CD14-positive monocyte (primary cell): ENCODE measurements at places on chromosomes 2 and 18. TPM values are rescaled to one million over a fixed set of nuclear protein-coding genes. Genes with fewer than 3 reads are reported as not detected.

Gene ABCG5
- polyA plus RNA-seq = not detected

Gene ANO7
- 0.03 and 0.09 TPM in 2 replicates for polyA plus RNA-seq

Gene CD226
- polyA plus RNA-seq = 0.23 and 0.65 TPM in 2 replicates

Gene UGT1A8
- polyA plus RNA-seq = not detected

Gene STPG4
- 0.24 TPM for polyA plus RNA-seq

Gene ALPI
- polyA plus RNA-seq = not detected

Gene FER1L5
- not detected for polyA plus RNA-seq

Gene DLGAP1
- polyA plus RNA-seq = 0.42 TPM

Gene RNF125
- polyA plus RNA-seq = 29.2 TPM

Gene LDLRAD4
- polyA plus RNA-seq = 13.8 TPM

Gene CFAP210
- polyA plus RNA-seq = not detected in 2 replicates

DNA sequence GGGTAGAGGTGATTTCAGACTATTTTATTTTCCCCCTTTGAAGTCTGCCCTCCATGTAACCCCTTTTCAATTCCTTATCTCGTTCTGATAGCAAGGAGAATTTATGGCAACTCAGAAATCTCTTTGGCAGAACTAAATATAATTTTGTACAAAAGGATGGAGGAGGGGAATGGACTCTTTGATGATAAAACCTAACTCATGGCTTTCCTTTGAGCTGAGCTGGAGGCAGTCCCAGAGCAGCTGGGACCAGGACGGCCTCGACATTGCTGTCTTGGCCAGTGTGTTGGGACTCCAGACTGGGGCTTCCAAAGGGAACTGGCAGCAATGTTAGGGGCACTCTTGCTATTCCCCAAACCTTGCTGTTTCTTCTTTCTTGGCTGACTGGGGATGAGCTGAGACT is 47.7 kb downstream of the PAX8 start:
- DNase-seq = no peak

DNA sequence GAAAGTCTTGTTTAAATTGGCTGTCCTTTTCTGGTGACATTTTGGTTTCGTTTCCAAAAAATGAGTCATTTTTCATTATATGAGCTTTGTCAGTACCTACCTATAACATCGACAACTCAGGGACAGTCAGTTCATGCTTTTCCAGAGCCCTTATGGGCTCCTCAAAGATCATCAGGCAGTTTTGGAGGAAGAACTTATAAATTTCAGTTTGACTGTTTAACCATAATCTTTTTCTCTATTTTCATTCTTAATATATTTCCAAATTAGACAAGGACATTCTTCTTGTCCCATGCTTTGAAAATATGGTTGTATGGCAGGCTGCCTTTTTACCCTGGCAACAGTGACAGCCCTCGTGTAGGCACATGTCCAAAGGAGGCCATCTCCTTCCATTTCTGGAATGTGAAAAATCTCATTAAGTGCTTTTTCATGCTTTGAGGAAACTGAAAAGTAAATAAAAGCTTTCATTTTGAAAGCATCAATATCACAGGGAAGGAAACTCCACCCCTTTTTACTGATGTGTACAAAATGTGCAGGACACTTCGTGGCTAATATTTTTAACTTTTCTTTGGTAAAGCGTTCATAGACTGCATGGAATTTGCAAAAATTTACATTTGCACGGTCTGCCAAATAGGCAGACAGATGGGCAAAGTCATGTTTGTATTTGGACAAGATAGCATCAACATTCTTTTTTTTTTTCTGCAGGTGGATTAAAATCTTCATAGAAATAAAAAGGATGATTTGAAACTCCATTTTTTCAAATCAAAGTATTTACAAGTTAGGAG is 7.2 kb upstream of the PROC start:
- peak; percentile 65 for DNase-seq

DNA sequence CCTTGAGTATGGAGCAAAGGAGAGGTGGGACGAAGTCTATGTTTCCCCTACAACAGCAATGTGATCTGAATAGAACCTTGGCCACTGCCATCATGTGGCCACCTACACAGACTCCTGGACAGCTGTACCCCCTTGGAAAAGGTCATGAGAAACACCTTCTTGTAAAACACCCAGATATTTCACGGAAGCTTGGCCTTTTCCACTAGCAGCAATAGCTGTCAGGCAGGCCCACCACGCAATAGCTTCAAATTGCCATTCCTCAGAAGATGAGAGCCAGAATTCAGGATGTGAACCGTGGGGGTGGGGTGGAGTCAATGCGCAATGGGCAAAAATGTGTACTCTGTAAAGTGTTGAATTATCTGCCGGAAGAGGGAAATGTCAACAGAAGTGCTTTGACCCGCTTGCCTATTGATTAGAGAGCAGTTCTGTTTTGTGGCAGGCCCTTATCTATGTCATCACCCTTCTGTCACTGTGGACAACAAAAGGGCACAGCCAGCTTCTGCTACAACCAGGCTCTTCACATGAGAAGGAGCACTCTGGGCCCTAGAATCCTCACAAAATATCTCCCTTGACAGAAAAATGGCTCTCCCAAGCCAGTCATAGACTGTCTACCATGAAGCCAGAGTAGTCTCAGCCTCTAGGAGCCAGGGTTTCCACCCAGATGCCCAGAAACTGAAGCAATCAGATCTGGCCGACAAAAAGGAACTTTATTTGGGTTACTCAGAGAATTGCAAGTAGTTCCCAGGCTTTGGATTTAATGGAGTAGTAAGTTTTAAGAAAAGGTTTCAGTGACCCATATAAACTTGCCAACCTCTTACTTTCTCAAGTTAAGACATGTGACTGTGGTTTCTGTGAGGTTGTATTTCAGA is 9.5 kb downstream of the INPP1 start:
- DNase-seq = no peak

- DNase-seq = no peak
Observed at GRCh38 chr2:146301287-146301686, 1543.5 kb upstream of the ACVR2A start.

DNA sequence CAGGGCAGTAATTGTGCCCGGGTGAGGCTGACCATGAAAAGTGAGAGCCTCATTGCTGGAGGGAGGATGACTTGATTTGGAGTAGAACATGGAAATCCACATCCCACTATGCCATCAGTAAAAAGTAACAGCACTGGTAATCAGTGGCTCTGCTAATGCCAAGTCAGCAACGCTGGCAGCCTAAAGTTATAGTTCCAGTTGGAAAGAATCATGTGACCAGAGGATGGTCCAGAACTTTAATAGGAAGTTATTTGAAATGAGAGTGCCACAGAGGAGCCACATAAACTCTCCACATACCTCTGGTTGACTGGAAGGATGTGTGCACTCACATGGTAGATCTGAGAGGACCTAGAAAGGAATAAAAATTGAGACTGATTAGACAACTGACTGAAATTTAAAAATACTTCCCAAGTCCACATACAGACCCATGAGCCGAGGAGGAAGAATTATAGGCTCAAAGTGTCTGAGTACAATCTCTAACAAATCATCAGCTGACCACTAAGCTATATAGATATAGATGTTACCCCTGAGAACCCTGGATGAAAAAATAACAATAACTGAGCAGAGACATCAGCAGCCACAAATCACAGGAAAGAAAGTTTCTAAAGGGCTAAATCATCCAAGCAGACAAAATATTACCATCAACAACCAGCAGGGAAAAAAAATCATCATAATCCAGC is 346.8 kb downstream of the STK39 start:
- no peak for DNase-seq

- DNase-seq = no peak
Observed at GRCh38 chr2:205629091-205629776, 53.1 kb upstream of the NRP2 start.

DNA sequence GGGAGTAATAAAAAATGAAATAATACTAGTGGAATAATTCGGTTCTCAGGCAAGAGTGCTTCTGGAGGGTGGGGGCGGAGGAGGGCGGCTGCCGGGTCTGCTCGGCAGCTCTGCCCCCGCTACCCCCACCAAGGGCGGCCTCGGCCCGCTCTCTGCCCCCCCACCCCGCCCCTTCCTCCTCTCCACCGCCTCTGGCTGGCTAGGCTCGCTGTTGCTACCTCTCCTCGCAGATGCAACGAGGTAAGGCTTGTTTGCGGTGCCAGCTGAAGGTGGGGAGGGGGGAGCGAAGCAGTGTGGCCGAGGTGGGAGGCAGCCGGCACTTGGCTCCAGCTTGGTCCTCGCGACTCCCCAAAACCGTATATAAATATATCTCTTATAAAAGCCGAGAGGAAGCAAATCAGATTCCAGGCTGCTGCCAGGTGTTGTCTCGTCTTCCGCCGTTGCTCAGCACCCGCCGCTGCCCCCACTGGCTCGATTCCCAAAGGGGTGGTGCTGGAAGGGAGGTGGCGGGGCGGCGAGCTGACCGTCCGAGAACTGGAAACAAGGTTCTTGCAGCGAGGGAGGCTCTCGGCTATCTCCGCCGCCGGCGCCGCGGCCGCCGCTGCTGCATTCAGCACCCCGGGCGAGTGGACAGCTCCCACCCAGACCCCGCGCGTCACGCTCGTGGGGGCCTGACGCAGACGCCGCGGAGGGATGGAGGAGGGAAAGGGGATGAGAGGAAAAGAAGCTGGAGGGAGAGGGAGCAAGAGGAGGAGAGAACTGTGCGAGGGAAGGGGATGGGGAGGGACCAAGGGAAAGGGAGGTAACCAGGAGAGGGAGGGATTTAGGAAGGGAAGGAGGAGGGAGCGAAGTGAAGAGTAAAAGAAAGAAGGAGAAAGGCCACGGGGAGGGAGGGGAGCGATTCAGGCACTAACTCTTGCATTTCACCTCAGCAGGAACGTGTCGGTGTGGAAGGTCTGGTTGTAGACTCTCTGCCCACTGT is at the start of gene MARCHF4:
MARCHF4 (minus strand) TSS at position 763 of the 982 bp plus-strand sequence. CDS start 2,223 bp downstream, outside the sequence.
- DNase-seq = no peak

DNA sequence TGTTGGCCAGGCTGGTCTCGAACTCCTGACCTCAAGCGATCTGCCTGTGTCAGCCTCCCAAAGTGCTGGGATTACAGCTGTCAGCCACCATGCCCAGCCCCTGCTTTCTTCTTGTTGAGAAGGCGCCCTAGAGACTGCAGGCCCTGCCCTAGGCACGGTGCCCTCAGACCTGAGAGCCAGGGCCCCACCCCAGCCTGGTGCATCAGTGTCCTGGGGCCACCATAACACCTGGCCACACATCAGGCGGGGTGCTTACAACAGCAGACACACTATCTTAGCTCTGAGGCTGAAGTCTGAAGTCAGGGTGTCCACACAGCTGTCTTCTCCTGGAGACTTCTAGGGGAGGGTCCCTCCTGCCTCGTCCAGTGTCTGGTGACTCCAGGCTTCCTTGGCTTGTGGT is 120.6 kb downstream of the NDUFA10 start:
- no peak for DNase-seq

GRCh38 chr18:9627642-9628041 is 13.3 kb upstream of the PPP4R1 start:
- no peak for DNase-seq

GRCh38 chr2:169131587-169132512 is 62.5 kb downstream of the DHRS9 start:
- DNase-seq = peak; percentile 78

DNA sequence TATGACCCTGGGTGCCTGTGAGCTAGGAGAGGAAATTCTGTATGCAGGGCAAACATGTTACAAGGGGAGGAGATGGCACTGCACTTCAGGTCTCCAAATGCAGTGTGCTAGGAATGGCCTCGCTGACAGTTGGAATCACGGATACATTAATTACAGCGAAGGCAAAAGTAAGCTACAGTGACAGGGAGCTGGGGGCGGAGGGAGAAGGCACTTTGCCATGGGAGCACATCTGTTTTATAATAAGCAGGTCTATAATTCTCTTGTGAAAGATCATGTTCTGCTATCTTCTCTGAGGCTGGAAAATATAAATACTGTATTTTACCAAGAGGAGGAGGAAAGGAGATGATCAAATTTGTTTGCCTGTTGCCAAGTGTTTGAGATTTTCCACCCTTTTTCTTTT is 56.3 kb upstream of the FZD5 start:
- no peak for DNase-seq

- DNase-seq = no peak
Observed at GRCh38 chr2:67159929-67160328, 237.2 kb upstream of the ETAA1 start.

GRCh38 chr2:214830794-214831346 is 21.4 kb upstream of the BARD1 start:
- DNase-seq = no peak

GRCh38 chr2:48259811-48260210 is 270.1 kb upstream of the STON1 start:
- no peak for DNase-seq

GRCh38 chr2:168392797-168393196 is 63.3 kb upstream of the CERS6 start:
- no peak for DNase-seq
